Naive thymus-derived CD4-positive, alpha-beta T cell (primary cell): ENCODE measurements at places on chromosomes 12 and 14. TPM values are rescaled to one million over a fixed set of nuclear protein-coding genes. Genes with fewer than 3 reads are reported as not detected.

RBM19 gene
- 59.0 TPM for total RNA-seq

SLC7A8 gene
- 7.7 TPM for total RNA-seq

DNA sequence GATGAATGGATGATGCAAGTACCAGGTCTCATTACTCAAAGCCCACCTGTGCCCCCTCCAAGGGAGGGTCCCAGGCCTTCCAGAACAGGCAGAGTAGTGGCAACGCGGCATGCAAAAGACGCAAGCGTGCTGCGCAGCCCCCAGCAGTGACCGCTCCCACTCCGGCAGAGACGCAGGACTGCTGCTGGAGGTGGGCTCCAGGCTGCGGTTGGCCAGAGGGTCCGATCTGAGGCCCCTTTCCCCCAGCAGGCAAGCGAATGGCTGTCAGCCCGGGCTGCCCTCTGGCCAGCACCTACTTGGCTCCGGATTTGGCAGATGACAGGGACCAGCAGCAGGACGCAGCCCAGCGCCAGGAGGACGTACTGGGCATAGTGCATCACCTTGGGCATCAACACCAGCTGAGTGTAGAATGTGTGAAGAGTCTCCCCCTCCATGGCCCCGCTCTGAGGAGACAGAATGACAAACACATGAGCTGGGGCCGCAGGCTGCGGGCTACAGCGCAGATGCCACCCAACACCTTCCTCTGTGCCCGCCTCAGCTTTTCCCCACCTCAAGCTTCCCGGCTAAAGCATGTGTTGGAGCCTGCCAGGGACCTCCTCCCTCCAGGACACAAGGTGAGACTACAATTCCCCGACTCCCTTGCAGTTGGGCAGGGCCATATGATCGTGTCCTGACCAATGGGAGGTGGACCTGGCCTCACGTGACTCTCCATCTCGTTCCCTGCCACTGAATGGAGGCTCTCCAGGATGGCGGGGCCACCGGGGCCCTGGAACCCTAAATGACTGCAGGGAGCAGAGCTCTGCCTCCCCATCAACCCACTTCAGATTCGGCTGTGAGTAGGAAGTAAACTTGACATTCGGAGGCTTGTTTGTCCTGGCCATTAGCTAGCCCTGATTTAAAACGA lies 77.4 kb downstream of the SCARB1 start:
- H3K27me3 ChIP-seq, result no peaks in the 10 kb centered on the region
- DNase-seq, result no peak
- H3K36me3 ChIP-seq, result no peaks in the 10 kb centered on the region

- H3K27me3 ChIP-seq, result no peaks in the 10 kb centered on the region
- no peak overlapping the region for H3K4me3 ChIP-seq
- H3K36me3 ChIP-seq, result no peaks in the 10 kb centered on the region
- no peak overlapping the region for H3K27ac ChIP-seq
Measured at GRCh38 chr12:13405961-13406703, 209.6 kb downstream of the EMP1 start.

DNA sequence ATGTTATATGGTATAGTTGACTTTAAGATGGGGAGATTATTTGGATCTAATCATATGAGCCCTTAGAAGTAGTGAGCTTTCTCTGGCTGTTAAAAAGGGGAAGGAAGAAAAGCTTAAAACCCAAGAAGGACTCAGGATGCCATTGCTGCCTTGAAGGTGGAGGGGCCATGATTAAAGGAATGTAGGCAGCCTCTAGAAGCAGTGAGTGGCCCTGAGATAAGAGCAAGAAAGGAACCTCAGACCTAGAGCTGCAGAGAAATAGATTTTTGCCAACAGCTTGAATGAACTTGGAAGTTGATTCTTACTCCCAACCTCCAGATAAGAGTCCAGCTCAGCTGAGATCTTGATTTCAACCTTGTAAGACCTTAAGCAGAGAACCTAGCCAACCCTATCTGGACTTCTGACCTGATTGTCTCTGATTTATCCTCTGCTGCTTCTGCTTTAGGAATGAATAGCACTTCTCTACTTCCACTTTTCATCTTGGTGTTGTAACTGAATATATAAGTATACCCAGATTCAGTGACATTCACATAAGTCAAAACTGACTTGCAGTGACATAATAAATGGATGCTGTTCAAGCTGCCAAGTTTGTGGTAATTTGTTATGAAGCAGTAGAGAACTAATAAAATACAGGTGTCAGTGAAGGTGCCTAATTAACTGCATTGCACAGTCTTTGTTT lies 33.5 kb downstream of the RAD51B start:
- no peaks in the 10 kb centered on the region for H3K27me3 ChIP-seq
- H3K27ac ChIP-seq, result no peak overlapping the region
- no peak overlapping the region for H3K4me3 ChIP-seq
- no peak for DNase-seq
- no peaks in the 10 kb centered on the region for H3K36me3 ChIP-seq
